CD8-positive, alpha-beta memory T cell (primary cell): ENCODE measurements at places on chromosomes 1 and 21.

DNA sequence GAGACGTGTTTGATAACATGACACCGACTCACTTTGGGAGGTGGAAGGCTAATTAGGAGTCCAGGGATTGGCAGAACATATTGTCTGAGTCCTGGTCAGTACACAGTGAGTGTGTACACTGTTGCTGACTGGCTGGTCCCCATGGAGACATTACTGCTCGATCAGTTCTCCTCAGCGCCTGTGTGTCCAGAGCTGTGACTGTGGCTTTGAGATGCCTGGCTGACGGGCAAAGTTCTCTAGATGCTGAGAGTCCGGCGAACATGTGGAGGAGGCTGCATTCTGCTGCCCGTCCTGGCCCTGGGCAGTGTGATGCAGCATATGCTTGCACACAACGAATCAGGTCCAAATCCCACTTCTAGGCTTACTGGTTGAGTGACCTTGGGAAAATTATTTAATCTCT is 280.1 kb upstream of the ST6GALNAC5 start:
- no peak for DNase-seq

- no peak for DNase-seq
These were observed 20.6 kb downstream of the NIBAN1 start for GRCh38 chr1:184953600-184954219.

GRCh38 chr1:65372557-65372956 is 47.9 kb upstream of the LEPR start:
- DNase-seq = no peak

GRCh38 chr1:221439747-221440501 is 302.0 kb downstream of the DUSP10 start:
- no peak for DNase-seq

DNA sequence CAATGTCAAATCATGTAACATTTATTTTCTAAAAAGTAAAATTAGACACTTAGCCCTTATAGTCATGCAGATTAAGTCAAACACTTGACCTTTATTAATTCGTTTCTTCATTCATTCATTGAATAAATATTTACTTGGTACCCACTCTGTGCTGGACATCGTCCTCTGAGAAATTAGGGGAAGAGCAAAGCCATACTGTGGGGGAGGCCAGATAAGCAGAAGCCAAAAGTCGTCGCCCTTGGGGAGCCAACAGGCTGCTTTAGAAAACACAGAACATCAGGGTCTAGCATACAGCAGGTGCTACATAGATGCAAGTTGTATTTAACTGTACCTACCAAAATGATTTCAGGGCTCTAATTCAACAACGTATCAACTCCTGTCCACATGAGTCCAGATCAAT is 66.1 kb upstream of the PROX1 start:
- no peak for DNase-seq

GRCh38 chr21:38851101-38851500 is 45.4 kb downstream of the ETS2 start:
- no peak for DNase-seq

GRCh38 chr1:157042846-157043245 is 2.7 kb downstream of the ARHGEF11 start:
- no peak for DNase-seq

- DNase-seq = peak; percentile 13
These were observed 794 bp upstream of the TOR3A start for GRCh38 chr1:179080866-179081686.

DNA sequence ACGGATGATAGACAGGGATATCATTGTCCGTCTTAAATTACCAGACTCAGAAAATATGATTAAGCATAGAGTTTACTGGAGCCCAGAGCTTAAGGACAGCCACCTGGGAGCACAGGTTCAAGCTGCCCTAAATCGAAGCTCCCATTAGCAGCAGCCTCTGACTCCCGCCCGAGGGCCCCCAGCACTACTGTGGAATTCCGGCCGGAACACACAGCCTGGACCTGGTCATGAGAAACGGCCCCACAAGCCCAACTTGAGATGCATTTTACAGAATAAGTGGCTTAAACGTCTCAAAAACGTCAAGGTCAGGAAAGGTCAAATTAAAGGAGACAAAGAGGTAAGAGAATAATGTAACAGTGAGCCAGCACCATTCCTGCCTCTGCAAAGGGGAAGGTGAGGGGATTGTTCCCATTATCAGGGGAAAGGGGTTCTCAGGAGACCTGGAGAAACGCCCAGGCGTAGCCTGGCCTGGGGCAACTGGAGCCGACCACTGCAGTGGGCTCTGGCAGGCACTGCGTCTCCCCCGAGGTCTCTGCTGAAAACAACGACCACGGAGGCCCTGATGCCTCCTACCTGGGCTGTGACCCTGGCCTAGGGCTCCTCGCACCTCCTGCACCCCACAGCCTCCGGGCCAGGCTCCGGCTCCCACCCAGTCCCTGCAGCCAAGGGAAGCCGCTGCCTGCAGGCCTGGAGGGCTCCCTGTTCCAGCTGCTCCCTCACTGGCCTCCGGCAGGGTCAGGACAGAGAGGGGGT is 11.5 kb upstream of the COL6A1 start:
- no peak for DNase-seq

- peak; percentile 9 for DNase-seq
These were observed 219.8 kb upstream of the DUSP10 start for GRCh38 chr1:221961532-221962292.

DNA sequence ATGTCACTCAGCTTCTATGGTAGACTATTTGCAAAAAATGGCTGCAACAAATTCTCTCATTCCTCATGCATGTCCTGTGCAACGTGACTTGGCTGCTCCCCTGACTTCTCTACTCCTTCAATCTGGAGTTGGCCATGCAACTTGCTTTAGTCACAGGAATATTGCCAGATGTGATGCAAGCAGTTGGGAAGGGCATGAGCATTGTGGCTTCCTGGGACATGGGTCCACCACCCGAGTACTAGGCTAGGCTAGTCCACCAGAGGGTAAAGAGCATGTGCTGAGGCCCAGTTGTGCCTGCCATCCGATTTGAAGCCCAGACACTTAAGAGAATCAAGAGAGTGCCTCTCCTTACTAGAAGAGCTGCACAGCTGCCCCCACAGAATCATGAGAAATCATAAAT is 89.6 kb downstream of the DSCAM start:
- no peak for DNase-seq

GRCh38 chr1:9257851-9258250 is 23.3 kb downstream of the H6PD start:
- DNase-seq = no peak

DNA sequence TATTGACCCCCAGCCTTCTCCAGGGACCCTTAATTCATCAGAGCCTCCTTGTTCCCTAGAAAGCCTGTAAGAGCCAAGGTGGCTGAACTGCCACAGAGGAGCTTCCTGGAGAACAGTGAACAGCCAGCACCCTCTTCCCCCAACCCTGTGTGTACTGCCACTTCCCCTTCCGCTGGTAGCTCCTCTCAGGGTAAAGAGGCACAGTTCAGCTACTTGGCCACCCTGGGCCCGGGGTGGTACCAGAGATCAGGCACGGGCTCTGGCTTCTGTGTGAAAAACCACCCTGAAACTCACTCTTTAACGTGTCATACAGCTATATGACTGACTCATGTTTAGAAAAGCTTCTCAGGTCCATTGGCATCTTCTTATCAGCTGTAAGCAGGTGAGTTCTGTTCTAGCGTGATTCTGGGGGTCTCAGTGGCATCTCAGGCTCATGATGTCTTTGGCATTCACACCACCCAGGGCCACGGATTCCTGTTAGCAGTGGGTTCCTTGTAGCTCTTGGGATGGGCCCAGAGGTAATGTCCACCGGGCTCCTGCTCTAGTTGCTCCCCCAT is 22.4 kb downstream of the ARMH1 start:
- DNase-seq = no peak

GRCh38 chr1:35433714-35434113 is 123.5 kb downstream of the KIAA0319L start:
- DNase-seq = no peak

DNA sequence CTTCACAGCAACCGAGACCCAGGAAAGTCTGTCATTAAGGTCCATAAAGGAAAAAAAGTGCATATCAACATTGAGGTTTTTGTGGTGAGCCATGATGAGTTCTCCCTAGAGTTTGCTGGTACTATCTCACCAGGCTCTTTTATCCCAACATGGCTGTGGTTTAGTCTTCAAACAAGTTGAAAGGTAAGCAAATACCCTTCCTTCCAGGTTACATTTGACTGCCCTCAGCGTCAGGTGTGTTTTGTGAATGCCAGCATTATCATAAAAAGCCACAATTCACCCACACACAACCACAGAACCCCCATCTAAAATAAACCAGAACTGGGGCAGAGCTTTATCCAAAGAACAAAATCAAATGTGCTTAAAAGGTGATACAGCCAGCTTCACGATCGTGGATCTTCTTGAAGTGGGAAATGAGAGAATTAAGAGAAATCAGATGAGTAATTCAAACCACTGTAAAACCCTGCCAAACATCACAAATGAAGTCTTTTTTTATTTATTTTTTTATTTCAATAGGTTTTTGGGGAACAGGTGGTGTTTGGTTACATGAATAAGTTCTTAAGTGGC is 64.7 kb downstream of the SETD4 start:
- no peak for DNase-seq

GRCh38 chr1:89890085-89890752 is 69.4 kb downstream of the LRRC8D start:
- no peak for DNase-seq

GRCh38 chr1:160640359-160641123 is 6.3 kb downstream of the SLAMF1 start:
- DNase-seq = no peak

- no peak for DNase-seq
These were observed 115.8 kb upstream of the ZNF678 start for GRCh38 chr1:227447531-227447990.

DNA sequence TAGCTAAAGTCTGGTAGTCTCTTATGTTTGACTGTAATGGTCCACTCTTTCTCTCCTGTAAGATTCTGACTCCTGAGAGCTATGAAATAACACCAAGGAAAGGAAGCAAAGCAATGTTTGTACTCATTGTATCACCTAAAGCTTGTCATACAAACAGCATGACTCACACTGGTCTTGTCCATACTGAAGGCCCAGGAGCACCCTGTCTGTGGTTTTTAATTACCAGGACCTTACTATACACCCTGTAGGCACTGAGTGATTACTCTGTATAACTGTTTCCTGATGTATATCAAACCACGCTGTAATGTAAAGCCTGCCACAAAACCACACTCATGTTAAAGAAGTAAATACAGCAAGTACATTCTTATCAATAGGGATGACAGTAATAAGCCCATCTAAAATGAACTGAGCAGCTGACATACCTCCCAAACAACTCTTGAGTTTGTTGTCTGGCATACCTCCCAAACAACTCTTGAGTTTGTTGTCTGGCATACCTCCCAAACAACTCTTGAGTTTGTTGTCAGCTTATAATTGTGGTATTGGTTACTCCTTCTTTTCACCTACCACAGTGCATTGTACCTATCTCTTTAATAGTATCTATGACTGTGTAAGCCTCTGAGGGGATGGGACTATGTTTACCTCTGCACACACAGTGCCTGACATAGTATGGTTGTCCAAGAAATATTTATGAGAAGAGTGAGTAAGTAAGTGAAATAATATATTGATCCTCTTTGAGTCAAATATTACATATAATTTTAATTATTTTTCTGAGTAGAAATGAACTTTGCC is 11.6 kb upstream of the TNFSF18 start:
- no peak for DNase-seq

- no peak for DNase-seq
These were observed 38.6 kb upstream of the RCAN3 start for GRCh38 chr1:24463776-24464735.

DNA sequence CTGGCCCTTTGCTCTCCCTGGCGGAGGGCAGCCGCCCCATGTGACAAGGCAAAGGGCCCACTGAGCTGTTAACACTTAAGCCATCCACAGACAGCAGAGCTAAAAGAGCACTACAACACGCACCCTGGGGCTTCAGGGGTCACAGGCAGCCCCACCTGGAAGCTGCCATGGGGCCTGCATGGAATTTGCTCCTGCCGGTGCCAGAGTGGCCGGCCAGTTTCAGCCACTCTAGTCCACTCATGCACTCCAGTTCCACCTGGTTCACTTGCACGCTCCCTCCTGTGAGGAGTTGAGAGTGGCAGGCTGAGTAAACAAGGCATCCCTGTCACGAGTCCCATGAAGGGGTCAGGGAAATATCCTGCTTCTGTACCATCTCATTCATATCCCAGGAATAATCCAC is 55.3 kb downstream of the RIMS3 start:
- no peak for DNase-seq

- no peak for DNase-seq
These were observed 23.3 kb downstream of the PIP5K1A start for GRCh38 chr1:151221616-151222015.

- DNase-seq = no peak
These were observed 7.7 kb upstream of the LAMB3 start for GRCh38 chr1:209659909-209660308.

DNA sequence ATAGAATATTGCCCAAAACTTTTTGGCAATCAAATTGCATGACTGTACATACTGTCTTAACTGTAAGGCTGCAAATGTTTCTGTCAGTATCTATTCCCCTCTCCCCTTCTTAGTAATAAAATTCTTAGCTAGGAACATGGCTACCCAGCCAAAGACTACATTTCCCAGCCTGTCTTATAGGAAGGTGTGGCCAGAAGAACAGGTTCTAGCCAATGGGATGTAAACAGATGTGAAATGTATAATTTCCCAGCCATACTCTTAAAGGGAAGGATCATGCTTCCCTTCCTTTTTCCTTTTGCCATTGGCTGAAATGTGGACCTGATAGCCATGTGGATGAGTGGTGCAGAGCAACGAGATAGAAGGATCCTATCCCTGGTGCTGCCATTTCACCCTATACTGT is 7.0 kb upstream of the HIVEP3 start:
- no peak for DNase-seq

- DNase-seq = no peak
These were observed 1.6 kb upstream of the OR2B11 start for GRCh38 chr1:247459507-247459906.

- no peak for DNase-seq
These were observed 32.9 kb upstream of the RNF187 start for GRCh38 chr1:228454238-228454637.

GRCh38 chr1:147539122-147539575 is 2.2 kb upstream of the BCL9 start:
- DNase-seq = no peak

DNA sequence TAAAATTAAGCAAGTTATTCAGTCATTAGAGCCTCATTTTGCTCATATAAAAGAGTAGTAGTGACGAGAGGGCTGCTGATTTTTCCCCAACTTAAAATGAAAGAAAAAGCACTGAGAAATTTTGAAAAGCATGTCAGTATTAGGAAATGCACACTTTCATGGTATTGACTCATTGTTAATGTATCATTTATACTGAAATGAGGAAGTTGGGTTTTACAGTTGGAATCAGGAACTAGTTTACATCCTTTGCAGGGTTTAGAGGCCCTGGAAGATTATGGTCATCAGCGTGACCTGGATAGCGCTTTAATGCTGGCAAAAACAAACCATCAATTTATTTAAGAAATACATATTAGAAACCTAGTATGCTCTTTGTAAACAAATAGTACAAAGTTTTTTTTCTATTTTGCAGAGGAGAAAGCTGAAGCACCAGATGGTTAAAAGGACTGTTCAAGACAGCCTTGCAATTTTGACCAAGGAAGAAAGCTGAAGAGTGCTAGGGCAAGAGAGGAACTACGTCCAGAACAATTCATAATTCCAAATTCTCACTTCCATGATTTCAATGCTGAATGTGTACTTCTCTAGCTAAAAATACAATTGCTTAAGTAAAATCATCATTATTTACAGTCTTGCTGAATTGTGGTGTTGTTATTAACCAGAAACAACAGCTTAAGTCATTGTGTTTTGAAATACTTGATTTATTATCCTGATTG is 94.8 kb upstream of the SGIP1 start:
- DNase-seq = no peak
